Hematopoietic multipotent progenitor cell treated with erythropoietin and hydrocortisone succinate and interleukin-3 and kit ligand, for 15 days (in vitro differentiated cells): ENCODE measurements at places on chromosomes 2 and 18.

DNA sequence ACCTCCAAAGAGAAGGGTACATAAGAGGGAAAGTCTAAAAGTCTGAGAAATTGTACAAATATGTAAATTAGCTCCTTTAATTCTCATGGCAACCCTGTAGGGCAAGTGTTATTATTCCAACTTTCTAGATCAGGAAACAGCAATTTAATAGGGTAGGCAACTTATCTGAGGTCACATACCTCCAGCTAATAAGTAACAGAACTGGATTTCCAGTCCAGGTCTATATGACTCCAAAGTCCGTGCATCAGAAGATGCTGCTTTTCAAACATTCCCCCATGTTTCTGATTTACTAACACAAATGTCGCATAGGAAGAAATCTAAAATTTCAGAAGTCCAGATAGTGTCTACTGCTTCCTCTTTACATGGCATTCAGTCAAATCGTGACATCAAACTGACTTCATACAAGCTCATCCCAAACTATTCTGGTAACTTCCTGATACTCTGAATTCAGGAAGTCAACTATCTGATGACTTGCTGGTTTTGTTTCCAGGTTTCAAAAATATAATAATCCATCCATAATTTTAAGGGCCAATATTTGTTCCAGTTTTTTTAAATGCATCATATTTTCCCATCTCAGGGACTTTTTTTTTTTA lies 419.3 kb upstream of the ACVR2A start:
- no peak for DNase-seq

DNA sequence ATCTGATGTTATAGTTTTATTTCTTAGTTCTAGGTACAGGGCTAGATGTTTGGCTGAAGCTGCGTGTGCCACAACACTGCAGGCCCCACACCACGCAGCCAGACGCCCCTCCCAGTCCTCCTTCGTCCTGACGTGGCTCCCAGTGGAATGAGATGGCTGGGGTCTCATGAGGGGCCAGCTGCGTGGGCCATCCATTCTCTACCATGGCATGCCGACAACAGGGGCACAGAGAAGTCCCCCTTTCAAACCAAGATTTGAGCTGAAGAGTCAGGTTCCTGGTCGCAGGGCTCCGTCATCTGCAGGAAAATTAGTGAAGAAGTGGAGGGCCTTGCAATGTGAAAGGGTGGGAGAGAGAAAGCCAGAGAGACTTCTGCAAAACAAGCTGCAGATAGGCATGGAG lies 64.5 kb downstream of the PARD6G start:
- no peak for DNase-seq

DNA sequence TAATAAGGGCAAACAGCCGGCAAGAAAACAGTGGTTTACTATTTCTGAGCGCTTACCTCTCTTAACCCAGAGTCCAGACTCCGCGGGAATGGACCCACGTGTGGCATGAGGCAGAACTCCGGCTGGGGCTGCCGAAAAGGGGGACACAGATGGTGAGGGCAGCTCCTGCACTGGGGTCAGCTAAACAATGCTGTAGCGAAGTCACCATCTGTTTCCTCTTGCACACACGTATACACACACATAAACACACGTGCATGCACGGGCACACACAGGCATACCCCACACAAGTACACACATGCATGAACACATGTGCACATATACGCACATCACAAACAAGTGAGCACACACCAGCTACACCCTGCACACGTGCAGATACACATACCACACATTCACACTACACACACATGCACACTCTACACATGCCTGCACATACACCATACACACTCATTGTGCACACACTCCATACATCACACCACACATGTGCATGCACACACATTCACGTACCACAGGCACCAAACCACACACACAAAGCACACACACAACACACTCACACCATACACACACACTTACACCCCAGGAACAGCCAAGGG lies 105.9 kb upstream of the ID2 start:
- DNase-seq = no peak

DNA sequence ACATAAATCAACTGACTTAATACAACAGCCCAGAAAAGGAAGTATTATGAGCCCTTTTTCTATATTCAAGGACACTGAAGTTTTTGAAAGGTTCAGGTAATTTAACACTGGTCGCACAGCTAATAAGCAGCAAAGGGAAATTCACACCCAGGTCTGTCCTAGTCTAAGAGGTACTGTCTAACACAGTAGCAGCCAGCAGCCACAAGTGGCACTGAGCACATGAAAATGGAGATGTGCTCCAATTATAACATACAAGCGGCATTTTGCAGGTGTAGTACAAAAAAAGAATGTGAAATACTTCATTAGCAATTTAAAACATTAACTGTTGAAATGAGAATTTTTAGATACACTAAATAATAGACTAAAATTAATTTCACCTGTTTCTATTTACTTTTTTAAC lies 23.4 kb downstream of the SPRED2 start:
- no peak for DNase-seq

GRCh38 chr2:110126086-110126773 lies 10.6 kb upstream of the MALL start:
- no peak for DNase-seq

DNA sequence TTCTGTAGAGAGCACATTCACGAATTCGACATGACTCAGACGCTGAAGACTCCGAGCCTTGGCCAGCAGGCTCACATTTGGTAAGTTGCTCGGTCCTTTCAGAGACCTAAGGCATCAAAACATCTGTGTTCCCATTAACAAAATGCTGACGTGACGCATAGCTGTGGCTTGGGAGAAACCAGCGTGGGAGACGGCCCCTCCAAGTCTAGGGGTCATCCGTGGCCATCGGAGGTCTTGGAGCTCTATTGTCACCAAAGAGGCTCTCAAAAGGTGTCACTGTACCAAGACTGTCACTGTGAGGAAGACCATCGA lies 14.9 kb downstream of the FBLN7 start:
- no peak for DNase-seq

GRCh38 chr2:95082477-95082876 lies 39.1 kb downstream of the MRPS5 start:
- no peak for DNase-seq

DNA sequence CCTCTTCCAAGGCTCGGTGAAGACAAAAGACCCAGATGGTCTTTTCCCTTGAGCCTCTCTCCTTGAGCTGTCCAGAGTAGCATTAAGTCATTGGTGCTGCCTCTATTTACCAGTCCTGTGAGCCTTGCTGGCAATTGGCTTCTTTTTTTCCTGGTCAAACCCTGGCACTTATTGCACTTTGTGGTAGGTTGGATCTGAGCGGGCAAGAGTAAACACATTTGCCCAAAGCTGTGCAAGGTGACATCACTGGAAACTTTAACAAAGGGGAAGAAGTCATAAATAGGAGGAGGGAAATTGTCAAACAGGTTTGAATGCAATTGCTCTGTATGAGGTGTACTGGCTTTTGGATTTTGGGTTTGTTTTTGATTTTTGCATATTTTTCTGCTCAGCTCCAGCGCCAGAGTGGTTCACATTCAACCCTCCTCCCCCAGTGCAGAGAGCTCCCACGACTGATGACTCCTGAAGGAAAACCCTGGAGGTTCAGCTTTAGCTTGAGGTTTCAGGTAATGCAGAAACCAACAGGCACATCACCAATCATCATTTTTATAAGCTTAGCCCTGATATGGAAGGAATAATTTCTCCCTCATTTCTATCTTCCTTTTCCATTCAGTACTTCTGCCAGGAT lies 8.3 kb downstream of the KCNE4 start:
- DNase-seq = no peak

- DNase-seq = no peak
These were observed 48.3 kb upstream of the CCDC68 start for GRCh38 chr18:55007602-55008001.

- DNase-seq = no peak
These were observed 20.3 kb upstream of the EHBP1 start for GRCh38 chr2:62685256-62685655.

GRCh38 chr2:8427211-8427610 lies 254.6 kb upstream of the ID2 start:
- DNase-seq = no peak

DNA sequence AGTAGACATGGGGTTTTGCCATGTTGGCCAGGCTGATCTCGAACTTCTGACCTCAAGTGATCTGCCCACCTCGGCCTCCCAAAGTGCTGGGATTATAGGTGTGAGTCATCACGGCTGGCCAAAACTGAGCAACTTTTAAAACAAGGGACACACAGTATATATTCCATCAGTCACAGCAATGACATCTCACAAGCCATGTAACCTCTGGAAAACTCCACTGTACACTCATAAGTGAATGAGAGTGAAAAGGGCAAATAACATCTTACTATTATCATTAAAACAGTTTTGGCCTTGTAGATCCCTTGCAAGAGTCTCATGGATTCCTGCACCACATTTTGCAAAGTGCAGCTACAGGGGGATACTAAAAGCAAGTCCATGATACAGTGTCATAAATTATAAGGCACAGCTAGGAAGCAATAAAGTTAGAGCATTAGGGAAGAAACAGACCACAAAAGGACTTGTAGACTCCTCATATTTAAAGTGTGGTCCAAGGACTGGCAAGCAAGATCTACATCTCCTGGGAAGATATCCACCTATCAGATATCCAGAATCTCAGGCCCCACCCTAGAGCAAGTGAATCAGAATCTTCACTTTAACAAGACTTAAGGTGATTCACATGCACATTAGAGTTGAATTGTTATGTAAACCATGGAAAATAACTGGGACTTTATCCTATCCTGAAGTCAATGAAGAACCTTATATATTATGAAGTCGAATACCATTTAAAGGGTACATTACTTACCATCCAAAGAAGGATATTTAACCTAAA lies 5.7 kb downstream of the SMC6 start:
- DNase-seq = no peak

GRCh38 chr2:206054952-206055351 lies 31.0 kb downstream of the INO80D start:
- DNase-seq = no peak

- no peak for DNase-seq
These were observed 43.5 kb downstream of the IRS1 start for GRCh38 chr2:226756131-226756530.

GRCh38 chr2:63320669-63321068 lies 267.6 kb downstream of the WDPCP start:
- DNase-seq = no peak

GRCh38 chr18:9719421-9719981 lies 11.4 kb downstream of the RAB31 start:
- DNase-seq = no peak

DNA sequence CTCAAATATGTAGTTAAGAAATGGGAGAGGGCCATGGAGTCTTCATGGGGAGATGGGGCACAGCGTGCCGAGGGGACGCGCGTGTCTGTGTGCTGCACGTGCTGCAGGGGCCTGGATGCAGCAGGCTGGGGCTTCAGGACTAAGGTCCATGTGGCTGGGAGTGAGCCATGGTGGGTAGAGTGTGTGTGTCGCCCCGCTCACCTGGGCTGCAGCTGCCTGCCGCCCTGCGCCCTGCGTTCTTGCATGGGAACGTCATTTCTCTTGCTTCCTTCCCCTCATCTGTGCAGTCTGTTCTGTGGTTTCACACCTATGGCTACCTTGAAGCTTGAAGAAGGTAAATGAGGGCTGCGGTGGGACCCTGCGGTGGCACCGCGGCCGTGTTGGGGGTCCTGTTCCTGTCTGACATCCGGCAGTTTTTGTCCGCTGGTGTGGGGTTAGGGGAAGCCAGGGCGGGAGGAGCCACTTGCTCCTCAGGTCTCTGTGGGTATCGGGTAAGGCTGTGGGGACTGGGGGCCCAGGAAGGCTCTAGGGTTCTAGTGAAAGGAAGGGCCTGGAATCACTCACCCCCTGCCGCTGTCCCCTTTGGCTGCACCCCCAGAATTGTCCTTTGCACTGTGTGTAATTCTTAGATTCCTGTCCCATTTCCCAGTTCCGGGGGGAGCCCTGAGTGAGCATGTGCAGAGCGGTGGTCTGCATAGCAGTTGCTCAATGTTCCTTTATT lies 54.1 kb upstream of the HS6ST1 start:
- no peak for DNase-seq

GRCh38 chr2:118718921-118719320 lies 128.5 kb downstream of the EN1 start:
- DNase-seq = no peak

DNA sequence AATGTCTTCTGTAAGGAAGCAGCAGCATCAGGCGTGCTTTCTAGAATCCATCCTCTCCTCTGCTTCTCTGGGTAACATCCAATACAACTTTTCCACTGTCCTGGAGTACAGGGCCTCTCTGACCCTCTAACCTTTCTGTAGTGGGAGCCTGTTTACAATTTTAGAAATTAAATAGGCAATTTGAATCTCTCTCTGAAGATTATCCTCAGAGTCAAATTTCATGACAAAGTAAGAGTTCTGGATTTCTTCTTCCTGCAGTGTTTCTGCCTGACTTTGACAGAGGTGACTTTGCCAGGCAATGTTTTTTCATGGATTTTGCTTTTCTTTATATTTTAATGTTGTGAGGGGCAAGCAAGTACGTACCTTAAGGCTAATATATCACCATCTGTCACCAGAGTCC lies 558.4 kb downstream of the PARD3B start:
- no peak for DNase-seq

DNA sequence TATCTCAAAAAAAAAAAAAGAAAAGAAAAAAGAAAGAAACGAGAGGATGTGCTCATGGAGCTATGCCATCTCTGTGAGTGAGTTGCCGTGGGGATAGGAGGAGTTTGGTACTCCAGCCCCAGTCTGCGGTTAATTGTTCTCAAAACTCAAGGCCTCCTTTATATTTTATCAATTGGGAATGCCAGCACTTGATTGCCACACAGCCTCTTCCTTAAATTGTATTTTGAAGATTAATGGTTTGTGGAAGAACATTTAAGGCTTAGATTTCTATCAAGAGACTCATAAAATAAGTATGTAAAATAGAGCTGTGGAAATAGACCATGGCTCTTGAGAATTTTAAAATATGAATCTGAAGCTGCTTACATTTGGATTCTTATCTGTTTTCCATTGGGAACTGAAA lies 29.8 kb downstream of the KCNE4 start:
- DNase-seq = no peak

GRCh38 chr2:101710471-101711318 lies 13.2 kb downstream of the MAP4K4 start:
- DNase-seq = peak; percentile 37

DNA sequence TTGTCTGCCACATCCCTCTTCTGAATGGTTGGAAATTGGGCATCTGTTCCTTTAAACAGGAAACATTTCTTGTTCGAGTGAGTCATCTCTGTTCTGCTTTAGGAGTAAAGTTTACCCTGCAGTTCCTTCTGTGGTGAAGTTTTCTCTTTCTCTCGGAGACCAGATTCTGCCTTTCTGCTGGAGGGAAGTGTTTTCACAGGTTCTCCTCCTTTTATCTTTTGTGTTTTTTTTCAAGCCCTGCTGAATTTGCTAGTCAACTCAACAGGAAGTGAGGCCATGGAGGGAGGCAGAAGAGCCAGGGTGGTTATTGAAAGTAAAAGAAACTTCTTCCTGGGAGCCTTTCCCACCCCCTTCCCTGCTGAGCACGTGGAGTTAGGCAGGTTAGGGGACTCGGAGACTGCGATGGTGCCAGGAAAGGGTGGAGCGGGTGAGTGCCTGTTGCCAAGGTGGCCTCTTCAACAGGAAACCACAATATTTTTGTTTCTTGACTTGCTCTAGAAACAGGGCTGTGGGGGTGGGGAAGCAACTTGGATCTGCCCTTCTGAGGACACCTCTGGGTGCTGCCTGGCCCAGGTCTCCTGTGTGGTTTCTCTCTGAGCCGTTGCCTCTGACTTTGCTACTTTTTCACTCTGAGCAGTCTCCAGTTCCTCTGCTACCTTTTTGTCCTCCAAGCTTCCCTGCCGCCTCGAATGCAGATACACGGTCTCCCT lies 2.2 kb upstream of the CASP8 start:
- DNase-seq = peak; percentile 46

- no peak for DNase-seq
These were observed 69.9 kb upstream of the MMADHC start for GRCh38 chr2:149657401-149658040.

- DNase-seq = peak; percentile 53
These were observed 25.4 kb downstream of the POLR1A start for GRCh38 chr2:86079981-86080911.
